ENCODE measurements at places on chromosomes 16 and 17. TPM values are rescaled to one million over a fixed set of nuclear protein-coding genes. Genes with fewer than 3 reads are reported as not detected.

- H3K27ac ChIP-seq: no peak overlapping the region
- H3K4me3 ChIP-seq: no peak overlapping the region
- DNase-seq: no peak
- H3K27me3 ChIP-seq: no peaks in the 10 kb centered on the region
Measured at GRCh38 chr17:77214743-77215142, 74.0 kb downstream of the SEC14L1 start.

- no peak overlapping the region for H3K4me3 ChIP-seq
- no peaks in the 10 kb centered on the region for H3K4me1 ChIP-seq
- no peak overlapping the region for H3K27ac ChIP-seq
- H3K27me3 ChIP-seq: no peaks in the 10 kb centered on the region
- DNase-seq: no peak
Measured at GRCh38 chr17:2965621-2966595, 97.5 kb downstream of the OR1D5 start.

GRCh38 chr17:75267153-75267410 lies 3.9 kb downstream of the MIF4GD start:
- no peaks in the 10 kb centered on the region for H3K36me3 ChIP-seq
- no peaks in the 10 kb centered on the region for H3K27me3 ChIP-seq
- H3K4me3 ChIP-seq: no peak overlapping the region
- no peak overlapping the region for H3K27ac ChIP-seq
- no peak for DNase-seq

DNA sequence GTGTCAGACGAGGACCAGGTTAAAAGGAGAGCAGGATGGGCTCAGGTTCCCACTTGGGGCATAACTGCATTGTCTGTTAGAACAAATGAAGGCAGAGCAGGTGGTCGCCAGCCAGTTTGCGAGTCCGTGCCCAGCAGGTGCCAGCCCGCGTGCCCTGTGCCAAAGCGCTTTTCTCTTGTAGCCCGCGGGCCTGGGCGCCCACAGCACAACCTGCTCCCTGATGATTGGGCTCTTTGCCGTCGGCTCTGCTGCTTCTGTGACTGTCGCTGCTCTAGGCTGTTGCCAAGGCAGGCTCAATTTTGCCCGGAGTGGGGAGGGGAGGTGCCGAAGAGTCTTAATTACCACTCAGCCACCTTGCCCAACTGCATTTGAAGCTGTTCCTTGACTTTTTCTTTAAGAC lies 21.1 kb downstream of the KNOP1 start:
- H3K4me1 ChIP-seq: no peaks in the 10 kb centered on the region
- no peak for DNase-seq
- no peak overlapping the region for H3K4me3 ChIP-seq
- H3K27me3 ChIP-seq: no peaks in the 10 kb centered on the region
- H3K27ac ChIP-seq: no peak overlapping the region
- peaks cover 10% of the 10 kb centered on the region for H3K36me3 ChIP-seq

PPY gene
- not detected for polyA plus RNA-seq

DNA sequence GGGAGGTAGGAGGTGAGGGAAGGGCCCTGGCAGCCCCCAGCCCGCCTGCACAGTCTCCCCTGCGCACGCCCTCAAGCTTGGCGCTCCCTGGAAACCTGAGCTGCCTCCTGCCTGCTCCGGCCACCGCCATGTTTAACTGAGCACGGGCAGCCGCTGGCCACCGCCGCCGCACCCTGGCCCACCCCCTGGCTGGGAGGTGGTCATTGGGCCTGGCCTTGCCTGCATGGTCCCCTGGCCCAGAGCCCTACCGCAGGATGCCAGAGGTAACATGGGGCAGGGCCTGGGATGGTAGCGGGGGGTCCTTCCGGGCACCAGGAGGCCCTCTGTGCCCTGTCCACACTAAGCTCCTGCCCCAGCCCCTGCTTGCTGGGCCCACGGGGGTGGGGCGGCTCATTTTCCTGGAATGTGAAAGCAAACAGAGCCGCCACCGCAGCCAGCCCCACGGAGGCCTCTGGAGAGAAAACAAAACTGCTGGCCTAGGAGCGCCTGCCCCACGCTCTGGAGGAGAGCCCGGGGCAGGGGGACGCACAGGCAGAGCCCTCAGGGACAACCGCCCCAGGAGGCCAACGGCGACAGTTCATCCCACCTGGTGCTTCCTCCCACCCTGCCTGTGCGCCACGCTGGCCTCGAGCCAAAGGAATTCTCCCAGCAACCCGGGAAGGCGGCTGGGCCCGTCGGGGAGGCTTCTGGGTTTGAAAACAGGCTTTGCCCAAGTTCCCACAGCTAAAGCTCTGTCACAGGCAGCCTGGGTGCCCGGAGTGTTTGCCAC lies 8.9 kb downstream of the NHERF2 start:
- no peaks in the 10 kb centered on the region for H3K4me1 ChIP-seq
- no peak overlapping the region for H3K4me3 ChIP-seq
- no peaks in the 10 kb centered on the region for H3K36me3 ChIP-seq

GRCh38 chr17:83183951-83184506 lies 104.6 kb downstream of the METRNL start:
- H3K36me3 ChIP-seq: no peaks in the 10 kb centered on the region
- no peak overlapping the region for H3K4me3 ChIP-seq
- no peak for DNase-seq
- no peaks in the 10 kb centered on the region for H3K4me1 ChIP-seq
- H3K27ac ChIP-seq: no peak overlapping the region
